PC-3 (cell line): ENCODE measurements at places on chromosomes 6 and 20. TPM values are rescaled to one million over a fixed set of nuclear protein-coding genes. Genes with fewer than 3 reads are reported as not detected.

GABRR1 gene
- not detected in 2 replicates for total RNA-seq

DNA sequence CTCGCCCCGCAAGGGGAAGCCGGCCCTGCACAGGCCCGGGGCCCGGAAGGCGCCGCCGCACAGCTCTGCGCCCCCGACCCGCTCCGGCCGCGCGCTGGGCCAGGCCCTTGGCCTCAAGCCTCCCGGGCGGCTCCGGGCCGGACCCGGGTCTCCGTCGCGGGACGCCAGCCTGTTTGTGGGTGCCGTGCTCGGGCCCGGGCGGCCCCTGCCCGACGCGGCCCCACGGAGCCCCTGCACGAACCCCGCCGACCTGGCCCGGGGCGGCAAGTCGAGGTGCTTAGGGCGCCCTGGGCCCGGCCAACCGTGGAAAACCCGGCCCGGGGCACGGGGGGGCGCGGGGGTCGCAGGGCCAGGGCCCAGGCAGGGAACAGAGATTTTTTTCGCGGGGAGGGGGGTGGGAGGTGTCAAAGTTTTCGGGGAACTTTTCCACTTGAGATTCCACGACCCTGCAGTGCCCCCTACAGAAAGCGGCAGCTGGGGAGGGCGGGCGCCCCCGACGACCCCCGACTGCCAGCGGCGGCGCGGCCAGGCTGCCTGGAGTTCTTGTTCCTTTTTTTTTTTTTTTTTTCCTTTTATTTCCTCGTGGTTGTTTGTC is 805 bp upstream of the STX16 start:
- no peak for DNase-seq

DNA sequence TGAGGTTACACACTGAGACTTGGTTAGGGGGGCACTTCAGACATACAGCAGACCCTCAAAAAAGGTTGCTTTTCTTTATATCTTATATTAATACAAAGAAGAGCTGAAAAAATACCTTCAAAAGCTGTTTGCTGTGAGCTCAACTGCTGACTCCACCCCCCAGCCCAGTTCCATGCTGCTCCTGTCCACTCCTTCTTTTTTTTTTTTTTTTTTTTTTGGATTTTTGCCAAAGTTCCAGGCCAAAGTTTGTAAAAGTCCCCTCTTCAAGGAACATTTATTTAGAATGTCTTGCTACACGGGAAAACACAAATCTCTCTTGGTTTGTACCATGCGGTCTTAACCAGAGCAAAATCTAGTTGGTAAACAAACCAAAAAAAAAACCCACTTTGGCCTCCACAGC is 85.3 kb upstream of the AKAP12 start:
- DNase-seq = no peak

- DNase-seq = peak; percentile 68
Observed at GRCh38 chr6:45075246-45075645, 252.9 kb upstream of the RUNX2 start.

DNA sequence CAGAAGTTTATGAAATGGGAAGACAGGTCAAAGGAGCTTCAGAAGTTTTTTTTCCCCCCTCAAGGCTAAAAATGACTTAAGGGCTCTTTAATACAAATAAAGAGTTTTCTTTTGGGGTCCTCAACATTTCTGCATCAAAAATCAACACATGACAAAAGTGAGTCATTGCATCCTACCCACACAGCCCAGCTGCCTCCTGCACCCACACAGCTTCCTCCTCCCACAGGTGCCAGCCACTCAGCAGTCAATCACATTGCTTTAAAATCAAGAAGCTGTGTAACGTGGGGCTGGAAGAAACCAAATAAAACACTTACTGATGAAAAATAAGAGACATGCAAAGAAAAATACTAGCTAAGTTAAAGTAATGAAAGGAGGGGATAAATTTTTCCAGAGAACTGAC is 68.5 kb downstream of the MAP3K5 start:
- peak; percentile 10 for DNase-seq
